ENCODE measurements at places on chromosomes 2 and 18. TPM values are rescaled to one million over a fixed set of nuclear protein-coding genes. Genes with fewer than 3 reads are reported as not detected.
A peak's percentile ranks its signal among the peaks of the same experiment; 100 is the strongest.

Gene SERPINB4
- total RNA-seq = not detected

Gene TACR1
- total RNA-seq = not detected

Gene SP3
- 61.0 TPM for total RNA-seq

Gene AQP12A
- not detected for total RNA-seq

Gene SERPINB12
- total RNA-seq = not detected

Gene KCNG2
- not detected for total RNA-seq

Gene C2orf81
- total RNA-seq = 1.4 TPM

Gene C2orf80
- total RNA-seq = not detected

Gene UGT1A8
- not detected for total RNA-seq

Gene CCDC141
- total RNA-seq = 58.1 TPM

Gene CDH19
- 51.7 TPM for total RNA-seq

DNA sequence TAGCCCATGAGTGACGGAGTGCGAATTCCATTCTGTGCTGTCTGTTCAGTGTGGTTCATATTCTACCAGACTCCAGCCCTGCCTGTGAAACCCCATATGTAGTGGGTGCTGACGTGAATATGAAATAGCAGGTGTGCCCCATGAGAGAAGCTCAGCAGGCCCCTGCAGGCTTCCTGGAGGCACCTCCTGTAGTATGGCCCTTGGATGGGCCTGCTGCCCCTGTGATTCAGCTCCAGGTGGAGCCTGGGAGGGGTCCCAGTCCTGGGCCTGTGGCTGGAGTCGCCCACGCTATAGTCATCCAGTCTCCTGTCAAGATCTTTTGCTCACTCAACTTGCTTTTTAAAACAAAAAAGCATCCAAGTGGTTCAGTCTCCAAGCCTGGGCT lies 125.5 kb downstream of the GLI2 start:
- no peak for DNase-seq

DNA sequence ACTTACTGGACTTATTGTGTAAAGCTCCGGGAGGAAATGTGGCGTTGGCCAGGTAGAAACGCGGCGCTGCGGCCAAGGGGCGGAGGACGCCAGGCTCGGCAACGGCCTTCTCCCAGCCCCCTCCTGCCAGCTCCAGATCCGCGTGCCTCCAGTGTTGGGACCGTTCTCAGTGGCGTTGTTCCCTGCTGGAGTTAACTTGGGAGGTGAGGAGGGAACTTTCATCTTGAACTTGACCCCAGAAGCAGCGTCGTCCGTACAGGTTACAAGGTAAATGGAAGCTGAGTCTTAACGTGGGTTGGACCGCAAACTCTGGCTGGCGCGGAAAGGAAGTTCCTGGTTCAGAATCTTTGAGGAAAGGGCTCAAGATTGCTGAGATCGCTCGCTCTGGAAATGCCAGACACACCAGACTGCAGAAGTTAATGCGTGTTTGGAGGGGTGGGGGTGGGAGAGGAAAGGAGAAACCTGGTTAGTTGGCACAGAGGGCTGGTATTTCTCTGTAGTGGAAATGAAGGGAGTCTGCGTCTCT lies 1.3 kb downstream of the TANC1 start:
- DNase-seq = peak; percentile 73

GRCh38 chr2:124572934-124573634 lies 548.0 kb downstream of the CNTNAP5 start:
- DNase-seq = no peak

- no peak for DNase-seq
These were observed 184.8 kb upstream of the KLHL29 start for GRCh38 chr2:23200068-23200786.

GRCh38 chr2:120599656-120600055 lies 136.0 kb upstream of the GLI2 start:
- no peak for DNase-seq

- DNase-seq = no peak
These were observed 86.3 kb upstream of the FSHR start for GRCh38 chr2:49240608-49241007.

GRCh38 chr2:110948027-110948674 lies 172.6 kb upstream of the BCL2L11 start:
- no peak for DNase-seq

GRCh38 chr2:163665817-163666216 lies 70.0 kb downstream of the FIGN start:
- no peak for DNase-seq

- no peak for DNase-seq
These were observed 54.9 kb downstream of the TMEFF2 start for GRCh38 chr2:192139813-192140212.

- no peak for DNase-seq
These were observed 777 bp upstream of the RAB17 start for GRCh38 chr2:237591141-237591881.

GRCh38 chr18:34097312-34097711 lies 127.4 kb downstream of the NOL4 start:
- DNase-seq = no peak

GRCh38 chr2:71001981-71002570 lies 7.4 kb upstream of the TEX261 start:
- no peak for DNase-seq

- peak; percentile 26 for DNase-seq
These were observed 14.3 kb downstream of the FRZB start for GRCh38 chr2:182852090-182852489.

DNA sequence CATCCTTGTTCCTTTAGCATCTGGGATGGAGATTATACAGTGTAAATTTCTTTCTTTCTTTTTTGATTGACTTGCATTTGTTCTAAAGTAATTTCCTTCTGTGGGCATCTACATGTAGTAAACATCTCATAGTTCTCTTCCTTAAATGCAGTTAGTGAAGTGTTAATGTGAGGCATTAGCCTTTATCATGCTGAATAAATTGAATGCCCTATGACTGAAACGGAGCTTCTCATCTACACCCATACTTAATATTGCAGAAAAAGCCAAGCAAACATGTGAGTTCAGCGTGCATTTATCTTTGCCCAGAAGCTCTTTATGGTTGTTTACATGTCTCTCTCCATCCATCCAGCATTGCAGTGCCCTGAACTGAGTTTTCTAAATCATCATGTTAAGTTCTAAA lies 58.3 kb downstream of the LYPD1 start:
- no peak for DNase-seq

All from heart left ventricle (tissue), 16 donors.